Activated CD8-positive, alpha-beta memory T cell treated with anti-CD3 and anti-CD28 coated beads, Interleukin-2, amount 10 ng/mL, durations not matched to agents 7 days and 5 days (primary cell): ENCODE measurements at places on chromosomes 16 and 17. TPM values are rescaled to one million over a fixed set of nuclear protein-coding genes. Genes with fewer than 3 reads are reported as not detected.

Gene CD300H
- total RNA-seq: not detected

Gene SPNS2
- 1.9 TPM for total RNA-seq

Gene NTN3
- total RNA-seq: not detected

Gene TNS4
- 4.2 TPM for total RNA-seq

Gene RASD1
- total RNA-seq: 2.5 TPM

DNA sequence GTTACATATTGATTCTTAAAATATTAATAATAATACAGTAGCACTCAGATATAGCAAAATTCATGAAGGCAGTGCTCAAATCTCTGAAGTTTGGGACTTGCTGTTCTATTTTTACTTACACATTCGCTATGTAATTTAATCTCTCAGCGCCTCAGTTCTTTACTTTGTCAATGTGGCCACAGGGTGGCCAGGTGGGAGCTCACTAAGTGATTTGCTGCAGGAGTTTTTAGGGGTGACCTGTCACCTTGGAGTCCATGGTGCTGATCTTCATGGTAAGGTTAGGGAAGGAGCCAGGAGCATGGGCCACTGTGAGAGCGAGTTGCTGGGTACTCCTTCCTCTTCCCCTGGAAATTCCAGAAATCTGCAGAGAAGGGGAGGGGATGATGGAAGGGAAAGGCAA lies 28.1 kb downstream of the VWA3A start:
- H3K36me3 ChIP-seq: no peaks in the 10 kb centered on the region
- no peak overlapping the region for H3K27ac ChIP-seq
- no peak for DNase-seq
- H3K4me3 ChIP-seq: no peak overlapping the region

DNA sequence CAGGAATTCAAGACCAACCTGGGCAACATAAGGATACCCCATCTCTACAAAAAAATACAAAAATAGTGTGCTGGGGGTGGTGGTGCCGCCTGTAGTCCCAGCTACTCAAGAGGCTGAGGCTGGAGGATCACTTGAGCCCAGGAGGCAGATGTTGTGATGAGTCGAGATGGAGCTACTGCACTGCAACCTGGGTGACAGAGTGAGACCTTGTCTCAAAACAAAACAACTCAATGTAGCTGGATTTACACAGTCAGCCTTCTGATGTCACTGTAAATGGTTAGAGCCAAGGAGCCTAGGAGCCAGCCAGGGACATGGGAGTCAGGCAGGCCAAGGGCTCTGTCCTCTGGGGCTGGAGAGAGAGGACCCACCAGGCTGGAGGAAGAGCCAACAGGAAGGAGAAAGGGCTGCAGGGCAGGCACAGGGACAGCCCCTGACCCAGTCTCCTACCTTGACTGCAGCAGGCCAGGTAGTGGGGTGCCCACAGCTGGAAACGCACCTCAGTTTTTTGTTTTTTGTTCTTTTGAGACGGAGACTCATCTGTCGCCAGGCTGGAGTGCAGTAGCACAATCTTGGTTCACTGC lies 8.4 kb downstream of the CDIPT start:
- no peaks in the 10 kb centered on the region for H3K27me3 ChIP-seq
- no peak overlapping the region for H3K4me3 ChIP-seq
- DNase-seq: no peak
- H3K4me1 ChIP-seq: no peaks in the 10 kb centered on the region
- H3K36me3 ChIP-seq: peaks cover 8% of the 10 kb centered on the region

DNA sequence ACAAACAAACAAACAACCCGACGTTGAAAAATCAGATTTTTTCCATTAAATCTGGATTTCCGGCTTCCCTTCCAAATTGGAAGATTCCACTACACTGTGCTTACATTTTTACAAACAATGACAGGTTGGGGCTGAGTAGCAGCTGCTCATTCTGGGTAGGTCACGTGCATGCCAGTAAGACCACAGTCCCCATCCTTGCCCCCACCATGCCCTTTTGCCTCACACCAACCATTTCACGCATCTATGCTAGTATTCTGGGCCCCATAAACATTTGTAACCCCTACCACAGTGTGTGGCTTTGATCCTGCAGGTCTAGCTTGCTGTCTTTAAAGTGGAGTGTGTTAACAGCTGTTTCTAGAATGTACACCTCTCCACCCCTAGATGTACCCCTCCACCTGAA lies 366.1 kb downstream of the XYLT1 start:
- H3K27me3 ChIP-seq: no peaks in the 10 kb centered on the region
- peak overlapping the region; percentile 44 for H3K27ac ChIP-seq
- no peak for DNase-seq
- H3K4me3 ChIP-seq: no peak overlapping the region
- peaks cover 24% of the 10 kb centered on the region for H3K4me1 ChIP-seq
- peaks cover 7% of the 10 kb centered on the region for H3K36me3 ChIP-seq

DNA sequence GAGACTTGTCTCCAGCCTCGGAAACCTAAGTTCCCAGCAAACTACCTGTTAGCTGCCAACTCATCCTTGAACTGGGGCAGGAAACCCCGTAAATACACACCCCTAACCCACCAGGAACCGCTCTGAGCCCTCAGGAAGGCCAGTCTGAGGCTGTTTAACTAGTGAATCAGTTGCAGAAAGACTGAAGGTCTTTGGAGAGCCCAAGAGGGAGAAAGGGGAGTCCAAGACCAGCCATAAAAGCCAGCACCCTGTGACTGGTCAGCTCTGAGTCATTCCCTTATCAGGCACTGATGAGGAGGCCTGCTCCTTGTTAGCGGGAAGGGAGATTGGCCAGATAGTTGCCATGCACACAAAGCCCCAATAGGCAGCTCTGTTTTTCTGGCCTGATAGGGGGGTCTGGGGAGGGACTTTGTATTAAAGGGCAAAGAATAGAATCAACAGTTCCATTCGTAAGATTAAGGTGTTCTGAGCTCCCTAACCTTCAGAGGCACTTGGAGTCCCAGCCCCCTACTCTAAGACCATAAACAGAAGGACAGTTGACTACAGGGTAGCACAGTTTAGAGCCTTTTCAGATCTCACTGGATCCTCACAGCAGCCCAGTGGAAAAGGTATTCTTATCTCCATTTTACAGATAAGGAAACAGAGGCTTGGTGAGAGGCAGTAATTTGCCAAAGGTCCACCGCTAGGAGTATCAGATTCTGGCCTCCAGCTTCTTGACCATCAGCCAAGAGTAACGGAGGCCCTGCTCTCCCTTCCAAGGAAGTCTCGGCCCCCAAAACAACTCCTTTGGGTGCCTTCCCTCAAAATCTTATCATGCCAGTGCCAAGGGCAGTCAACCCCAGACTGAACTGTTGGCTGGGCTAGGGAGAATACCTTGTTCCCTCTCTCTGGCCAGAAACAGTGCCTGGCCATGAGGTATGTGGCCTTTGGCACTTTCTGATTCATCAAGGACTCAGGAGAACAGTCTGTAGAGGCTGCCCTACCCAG lies 2.2 kb upstream of the KRT19 start:
- no peak for DNase-seq
- no peaks in the 10 kb centered on the region for H3K36me3 ChIP-seq
- no peaks in the 10 kb centered on the region for H3K4me1 ChIP-seq
- H3K27me3 ChIP-seq: peaks cover 71% of the 10 kb centered on the region
- H3K4me3 ChIP-seq: no peak overlapping the region
- H3K27ac ChIP-seq: no peak overlapping the region

GRCh38 chr16:11662582-11662981 lies 5.7 kb upstream of the SNN start:
- H3K27ac ChIP-seq: no peak overlapping the region
- peaks cover 10% of the 10 kb centered on the region for H3K27me3 ChIP-seq
- H3K36me3 ChIP-seq: no peaks in the 10 kb centered on the region
- no peak overlapping the region for H3K4me3 ChIP-seq
- no peak for DNase-seq
- peaks cover 24% of the 10 kb centered on the region for H3K4me1 ChIP-seq

DNA sequence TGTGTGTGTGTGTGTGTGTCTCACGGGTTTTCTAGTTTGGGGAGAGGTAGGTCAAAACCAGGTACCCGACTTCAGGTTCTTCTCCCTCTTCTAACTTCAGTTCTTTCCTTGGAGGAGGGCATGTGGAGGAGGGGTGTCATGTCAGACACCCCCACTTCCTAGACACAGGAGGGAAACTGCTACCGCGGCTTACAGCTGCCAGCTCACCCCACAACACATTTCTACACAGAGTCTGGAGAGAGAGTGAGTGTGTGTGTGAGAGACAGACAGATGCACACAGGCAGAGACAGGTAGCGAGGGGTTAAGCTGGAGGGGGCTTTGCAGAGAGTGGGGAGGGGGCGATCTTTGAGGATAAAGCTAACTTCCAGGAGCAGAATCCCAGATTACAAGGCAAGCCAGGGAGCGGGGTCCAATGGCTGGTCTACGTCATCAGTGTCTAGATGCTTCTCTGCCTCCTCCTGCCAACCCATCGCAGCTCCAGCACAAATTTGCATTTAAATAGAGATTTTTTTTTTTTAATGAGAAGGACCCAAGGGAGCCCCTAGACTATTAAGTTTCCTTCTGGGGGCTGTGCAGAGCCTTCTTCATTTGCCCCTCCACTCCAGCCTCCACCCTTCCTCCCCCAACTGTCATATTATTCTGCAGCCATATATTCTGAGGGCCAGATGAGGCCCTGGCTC lies 48.9 kb downstream of the MRM1 start:
- no peak overlapping the region for H3K27ac ChIP-seq
- H3K4me3 ChIP-seq: no peak overlapping the region
- no peaks in the 10 kb centered on the region for H3K36me3 ChIP-seq
- peaks cover 41% of the 10 kb centered on the region for H3K27me3 ChIP-seq
- H3K4me1 ChIP-seq: no peaks in the 10 kb centered on the region

GRCh38 chr16:52547834-52548215 lies 882 bp upstream of the TOX3 start:
- peaks cover 3% of the 10 kb centered on the region for H3K4me1 ChIP-seq
- no peak for DNase-seq
- H3K27ac ChIP-seq: no peak overlapping the region
- H3K36me3 ChIP-seq: peaks cover 3% of the 10 kb centered on the region

DNA sequence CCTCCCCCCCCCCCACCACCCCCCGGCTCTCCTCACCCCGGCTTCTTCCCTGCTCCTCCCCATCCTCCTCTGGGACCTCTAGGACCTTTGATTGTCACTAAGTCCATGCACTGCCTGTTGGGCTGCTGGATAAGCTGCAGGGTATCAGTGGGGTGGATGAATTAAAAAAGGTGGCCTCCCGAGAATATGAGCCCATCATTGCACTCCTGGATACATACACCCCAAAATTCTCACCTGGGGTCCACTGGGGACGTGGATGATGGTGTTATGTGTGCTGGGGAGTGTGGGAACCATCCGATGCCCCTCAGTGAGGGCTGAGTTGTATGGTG lies 88.8 kb downstream of the IRF8 start:
- H3K27ac ChIP-seq: no peak overlapping the region
- peaks cover 22% of the 10 kb centered on the region for H3K27me3 ChIP-seq
- H3K4me3 ChIP-seq: no peak overlapping the region
- H3K36me3 ChIP-seq: no peaks in the 10 kb centered on the region

- H3K4me1 ChIP-seq: no peaks in the 10 kb centered on the region
- no peaks in the 10 kb centered on the region for H3K36me3 ChIP-seq
- DNase-seq: no peak
Observed at GRCh38 chr17:45751466-45751865, 32.7 kb upstream of the CRHR1 start.

DNA sequence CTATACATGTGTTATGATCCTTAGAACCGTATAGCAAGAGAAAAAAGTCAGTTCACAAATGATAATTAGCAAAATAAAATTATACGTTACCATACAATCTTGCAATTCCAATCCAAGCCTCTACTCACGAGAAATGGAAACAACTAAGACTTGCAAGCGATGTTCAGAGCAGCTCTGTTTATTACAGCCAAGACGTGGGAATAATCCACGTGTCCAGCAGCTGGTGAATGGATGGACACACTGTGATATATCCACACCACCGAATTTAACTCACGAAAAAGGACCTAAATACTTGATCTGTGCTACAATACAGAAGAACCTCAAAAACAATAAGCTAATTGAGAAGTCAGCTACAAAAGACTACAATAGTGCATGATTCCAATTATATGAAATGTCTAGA lies 88.1 kb downstream of the ADCY9 start:
- no peak overlapping the region for H3K4me3 ChIP-seq
- DNase-seq: no peak
- H3K4me1 ChIP-seq: peaks cover 7% of the 10 kb centered on the region
- no peak overlapping the region for H3K27ac ChIP-seq

DNA sequence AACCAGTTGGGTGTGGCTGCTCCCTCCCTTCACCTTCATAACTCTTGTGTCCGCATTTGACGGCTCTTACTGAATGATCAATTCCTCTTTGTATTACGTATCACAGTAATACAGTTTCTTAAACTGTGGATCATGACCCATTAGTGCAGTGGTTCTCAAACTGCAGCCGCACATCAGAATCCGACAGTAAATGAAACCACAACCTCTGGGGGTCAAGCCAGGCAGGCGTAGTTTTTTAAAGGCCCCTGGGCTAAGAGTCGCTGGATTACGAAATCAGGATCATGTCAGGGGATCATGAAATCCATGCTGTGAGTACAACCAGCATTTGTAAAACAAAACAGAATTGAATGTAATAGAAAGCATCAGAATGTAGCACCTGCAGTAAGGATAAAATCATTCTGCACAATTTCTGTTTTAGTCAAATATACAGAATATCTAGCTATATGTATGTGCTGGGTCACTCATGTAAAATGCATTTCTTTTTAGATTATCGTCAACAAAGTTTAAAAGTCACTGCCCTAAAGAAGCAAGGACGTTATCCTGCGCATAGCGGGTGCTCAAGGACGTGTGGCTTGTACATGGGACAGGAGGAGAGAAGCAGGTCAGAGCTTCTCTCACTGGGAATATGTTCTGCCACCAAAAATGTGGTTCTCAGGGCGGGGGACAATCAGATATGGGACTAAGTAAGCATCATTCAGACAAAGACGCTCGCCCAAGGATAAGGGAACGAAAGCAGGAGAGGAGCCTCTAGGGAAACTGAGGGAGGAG lies 113.1 kb downstream of the ZFHX3 start:
- no peak overlapping the region for H3K4me3 ChIP-seq
- no peak for DNase-seq
- no peaks in the 10 kb centered on the region for H3K27me3 ChIP-seq
- H3K27ac ChIP-seq: no peak overlapping the region
- H3K36me3 ChIP-seq: no peaks in the 10 kb centered on the region
- H3K4me1 ChIP-seq: peaks cover 5% of the 10 kb centered on the region

GRCh38 chr16:15704545-15704987 lies 54.5 kb downstream of the NDE1 start:
- no peak overlapping the region for H3K4me3 ChIP-seq
- peaks cover 29% of the 10 kb centered on the region for H3K36me3 ChIP-seq
- peaks cover 11% of the 10 kb centered on the region for H3K4me1 ChIP-seq
- DNase-seq: peak; percentile 79
- H3K27ac ChIP-seq: no peak overlapping the region

- no peaks in the 10 kb centered on the region for H3K36me3 ChIP-seq
- DNase-seq: no peak
- H3K4me1 ChIP-seq: no peaks in the 10 kb centered on the region
Observed at GRCh38 chr16:26195225-26195624, 503.5 kb downstream of the HS3ST4 start.

- no peaks in the 10 kb centered on the region for H3K27me3 ChIP-seq
- no peak overlapping the region for H3K4me3 ChIP-seq
- H3K4me1 ChIP-seq: peaks cover 31% of the 10 kb centered on the region
- DNase-seq: no peak
- no peaks in the 10 kb centered on the region for H3K36me3 ChIP-seq
- H3K27ac ChIP-seq: no peak overlapping the region
Observed at GRCh38 chr17:69606142-69606800, 191.8 kb downstream of the MAP2K6 start.

GRCh38 chr17:58181796-58182195 lies 10.7 kb upstream of the EPX start:
- H3K4me1 ChIP-seq: peaks cover 5% of the 10 kb centered on the region
- H3K27me3 ChIP-seq: peaks cover 8% of the 10 kb centered on the region
- no peaks in the 10 kb centered on the region for H3K36me3 ChIP-seq
- no peak for DNase-seq

- peaks cover 27% of the 10 kb centered on the region for H3K36me3 ChIP-seq
- no peak overlapping the region for H3K4me3 ChIP-seq
- no peak for DNase-seq
- H3K27me3 ChIP-seq: no peaks in the 10 kb centered on the region
Observed at GRCh38 chr17:82574041-82574440, 54.5 kb downstream of the FOXK2 start.
